CD4-positive, CD25-positive, alpha-beta regulatory T cell (primary cell): ENCODE measurements at places on chromosomes 7 and 10. TPM values are rescaled to one million over a fixed set of nuclear protein-coding genes. Genes with fewer than 3 reads are reported as not detected.

Gene SP4
- total RNA-seq = 43.5 TPM

GRCh38 chr7:108511939-108512338 is 14.0 kb downstream of the PNPLA8 start:
- DNase-seq = no peak

GRCh38 chr10:25758041-25758457 is 176.0 kb upstream of the MYO3A start:
- DNase-seq = peak; percentile 15

DNA sequence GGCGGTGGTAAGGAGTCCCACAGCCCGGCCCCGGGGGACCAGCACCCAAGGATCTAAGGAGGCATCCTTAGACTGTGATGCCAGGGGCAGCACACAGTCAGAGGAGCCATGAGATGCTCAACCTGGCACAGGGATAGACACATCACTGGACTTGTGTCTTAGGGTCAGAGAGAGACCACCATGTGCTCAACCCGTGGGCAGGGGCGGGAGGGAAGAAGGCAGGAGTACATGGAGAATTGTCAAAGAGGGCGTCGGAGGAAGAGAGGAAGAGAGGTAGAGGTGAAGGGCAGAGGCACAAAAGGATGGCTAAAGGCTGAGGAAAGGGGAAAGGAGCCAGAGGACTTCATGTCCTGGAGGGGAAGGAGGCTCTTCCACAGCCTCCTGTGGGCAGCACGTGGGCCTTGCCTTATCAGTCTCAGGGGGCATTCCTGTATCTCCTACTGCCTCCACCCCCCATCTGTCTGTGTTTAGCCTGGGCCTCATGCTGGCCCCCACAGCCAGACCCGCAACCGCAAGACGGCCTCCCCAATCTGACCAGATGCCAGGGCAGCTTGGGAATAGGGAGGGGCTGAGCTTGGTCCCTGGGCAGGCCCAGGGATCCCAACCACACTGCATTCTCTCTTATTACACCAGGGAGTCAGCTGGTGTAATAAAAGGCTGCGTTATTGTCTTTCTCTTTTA is 2.2 kb downstream of the ADCY1 start:
- no peak for DNase-seq

Gene OPN1SW
- total RNA-seq = not detected

Gene CTNNA3
- not detected for total RNA-seq

- DNase-seq = no peak
Observed at GRCh38 chr7:28225576-28225975, 45.0 kb upstream of the JAZF1 start.

GRCh38 chr7:39633563-39634477 is 10.4 kb downstream of the RALA start:
- DNase-seq = peak; percentile 57

DNA sequence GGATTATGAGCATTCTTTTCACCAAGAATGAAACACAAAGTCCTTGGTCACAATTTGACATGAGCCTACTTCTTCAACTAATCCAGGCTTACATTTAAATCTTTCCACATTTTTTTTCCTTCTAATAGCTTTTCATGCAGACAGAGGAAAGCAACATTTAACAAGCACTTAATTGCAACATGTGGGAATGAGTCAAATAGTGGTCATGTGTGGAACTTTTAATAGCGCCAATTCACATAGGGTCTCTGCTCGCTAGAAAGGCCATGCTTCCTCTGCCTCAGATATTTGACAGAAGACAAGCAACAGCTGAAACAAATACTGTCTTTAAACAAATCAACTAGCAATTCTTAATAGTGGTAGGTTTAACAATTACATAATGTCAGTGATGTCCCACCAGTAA is 285.9 kb upstream of the ETV1 start:
- DNase-seq = no peak

DNA sequence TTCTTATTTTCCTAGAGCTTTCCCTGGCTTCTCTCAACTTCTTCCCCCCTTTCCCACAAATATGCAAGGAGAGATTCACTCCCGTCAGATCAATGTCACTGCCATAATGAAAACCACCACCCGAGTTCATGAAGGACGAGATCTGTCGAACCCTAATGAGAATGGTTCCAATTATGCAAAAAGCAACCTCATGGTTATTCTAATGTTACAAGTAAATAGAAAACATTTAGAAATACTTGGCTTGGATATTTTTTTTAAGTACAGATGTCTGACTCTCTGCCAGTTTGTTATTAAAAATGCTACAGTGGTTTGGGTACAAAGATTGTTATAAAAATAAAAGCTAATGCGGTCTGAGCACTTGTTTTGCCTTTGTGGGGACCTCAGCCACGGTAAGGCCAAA is 25.9 kb upstream of the EMX2 start:
- DNase-seq = no peak

Gene SH2B2
- 0.89 TPM for total RNA-seq

DNA sequence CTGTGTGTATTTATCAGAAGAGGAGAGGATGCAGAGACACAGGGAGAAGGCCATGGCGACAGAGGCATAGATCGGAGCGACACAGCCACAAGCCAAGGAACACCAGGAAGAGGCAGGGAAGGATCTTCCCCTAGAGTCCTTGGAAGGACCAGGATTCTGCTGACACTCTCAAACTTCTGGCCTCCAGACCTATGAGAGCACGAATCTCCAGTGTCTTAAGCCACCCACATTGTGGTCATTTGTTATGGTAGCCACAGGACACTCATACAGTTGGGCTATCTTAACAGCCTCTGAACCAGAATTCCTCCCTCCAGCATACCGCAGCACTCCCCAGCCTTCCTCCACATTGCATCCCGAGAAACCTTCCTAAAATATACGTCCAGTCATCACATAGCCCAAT is 367.0 kb upstream of the MGMT start:
- DNase-seq = no peak

DNA sequence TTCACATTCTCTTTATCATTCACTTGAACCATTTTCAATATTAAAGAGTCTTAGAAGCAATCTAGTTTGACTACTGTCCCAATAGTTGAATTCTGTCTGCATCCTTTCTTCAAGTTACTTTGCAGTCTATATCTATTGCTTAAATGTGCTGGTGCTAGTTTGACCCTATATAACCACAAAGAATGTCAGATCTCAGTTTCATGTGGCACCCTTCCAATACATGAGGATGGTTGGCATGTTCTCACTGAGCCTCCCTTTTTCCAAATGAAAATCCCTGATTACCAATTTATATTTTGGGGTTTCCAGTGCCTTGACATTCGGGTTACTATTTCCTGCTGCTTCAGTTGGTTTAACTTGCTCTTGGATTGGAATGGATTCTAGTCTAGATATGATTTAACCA is 292.7 kb downstream of the EXOC4 start:
- DNase-seq = no peak

GRCh38 chr7:105826143-105826542 is 50.3 kb downstream of the ATXN7L1 start:
- DNase-seq = no peak

- DNase-seq = no peak
Observed at GRCh38 chr7:56040730-56041129, 10.5 kb downstream of the PSPH start.

GRCh38 chr10:13331646-13332045 is 16.4 kb downstream of the SEPHS1 start:
- no peak for DNase-seq

GRCh38 chr10:26890956-26891355 is 30.2 kb upstream of the ABI1 start:
- DNase-seq = no peak

DNA sequence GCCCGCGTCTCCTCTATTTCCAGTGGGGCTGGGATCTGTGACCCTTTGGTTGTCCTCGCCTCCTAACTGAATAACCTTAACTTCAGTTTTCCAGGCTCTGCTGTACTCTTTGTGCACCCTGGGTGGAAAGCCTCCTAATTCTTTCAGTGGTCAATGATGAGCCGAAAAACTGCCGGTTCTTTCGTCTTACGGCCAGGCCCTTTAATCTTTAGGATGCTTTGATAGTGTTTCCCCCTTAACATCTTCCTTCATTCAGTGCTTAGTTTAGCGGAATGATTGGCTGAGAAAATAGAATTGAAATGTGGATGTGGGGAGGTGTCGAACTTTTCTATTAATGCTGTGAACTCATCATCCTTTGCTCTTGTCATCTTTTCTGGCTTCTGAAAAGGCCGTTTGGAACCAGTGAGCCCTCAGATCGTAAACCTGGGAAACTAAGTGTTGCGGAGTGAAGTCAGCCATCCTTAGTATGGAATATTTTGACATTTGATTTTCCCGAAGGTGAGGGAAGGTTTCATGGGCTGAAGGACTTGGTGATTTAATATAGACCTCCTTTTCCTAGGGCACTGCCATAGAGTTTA is 847 bp downstream of the GARS1 start:
- DNase-seq = no peak

DNA sequence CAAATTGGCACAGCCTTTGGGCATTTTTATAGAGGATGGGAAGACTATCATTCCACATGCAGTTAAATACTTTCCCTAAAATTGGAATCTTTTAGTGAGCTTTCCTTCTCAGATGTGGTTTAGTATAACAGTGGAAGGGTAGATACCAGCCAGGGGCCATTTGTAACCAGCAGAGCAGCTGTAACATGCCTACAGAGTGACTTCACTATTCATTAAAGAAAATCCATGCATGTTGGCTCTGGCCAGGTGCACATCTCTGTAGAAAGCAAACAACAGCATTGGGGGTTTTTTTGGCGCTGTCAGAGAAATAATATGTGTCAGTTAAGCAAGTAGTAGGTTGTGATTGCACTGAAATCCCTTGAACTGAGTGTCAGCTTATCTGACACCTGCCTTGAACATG is 115.6 kb downstream of the LHFPL3 start:
- no peak for DNase-seq

- DNase-seq = no peak
Observed at GRCh38 chr7:2018569-2019460, 213.9 kb downstream of the MAD1L1 start.

GRCh38 chr10:24467136-24467535 is 256.6 kb downstream of the ARHGAP21 start:
- DNase-seq = no peak

GRCh38 chr7:107201795-107202450 is 33.1 kb downstream of the HBP1 start:
- peak; percentile 41 for DNase-seq

Gene FFAR4
- total RNA-seq = not detected

GRCh38 chr7:123754271-123754871 is 5.6 kb upstream of the WASL start:
- no peak for DNase-seq

- no peak for DNase-seq
Observed at GRCh38 chr7:43112459-43112940, at the start of gene HECW1. TSS of gene HECW1 (plus strand) at chr7:43112647. CDS start at chr7:43243906, 131,259 bp downstream.

GRCh38 chr7:134018306-134018705 is 108.8 kb upstream of the LRGUK start:
- DNase-seq = no peak

- DNase-seq = no peak
Observed at GRCh38 chr10:117590101-117590875, 47.7 kb downstream of the EMX2 start.

DNA sequence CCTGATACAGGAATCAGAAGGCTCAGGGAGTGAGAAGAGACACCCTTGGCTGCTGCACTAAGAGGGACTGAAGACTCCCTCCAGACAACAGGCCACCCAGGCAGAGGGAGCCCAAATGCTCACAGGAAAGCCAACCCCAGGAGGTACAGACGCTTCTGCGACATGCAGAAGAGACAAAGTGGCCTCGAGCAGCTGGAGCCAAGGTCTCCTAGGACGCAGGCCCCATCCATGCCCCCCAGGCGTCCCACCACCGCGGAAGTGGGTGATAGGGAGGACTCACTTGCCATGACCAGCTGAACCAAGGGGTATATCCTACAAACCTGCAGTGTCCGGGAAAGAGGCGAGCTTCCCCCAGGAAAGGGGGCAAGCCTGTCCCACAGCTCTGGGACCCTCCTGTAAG is 56.9 kb downstream of the CTBP2 start:
- DNase-seq = no peak

DNA sequence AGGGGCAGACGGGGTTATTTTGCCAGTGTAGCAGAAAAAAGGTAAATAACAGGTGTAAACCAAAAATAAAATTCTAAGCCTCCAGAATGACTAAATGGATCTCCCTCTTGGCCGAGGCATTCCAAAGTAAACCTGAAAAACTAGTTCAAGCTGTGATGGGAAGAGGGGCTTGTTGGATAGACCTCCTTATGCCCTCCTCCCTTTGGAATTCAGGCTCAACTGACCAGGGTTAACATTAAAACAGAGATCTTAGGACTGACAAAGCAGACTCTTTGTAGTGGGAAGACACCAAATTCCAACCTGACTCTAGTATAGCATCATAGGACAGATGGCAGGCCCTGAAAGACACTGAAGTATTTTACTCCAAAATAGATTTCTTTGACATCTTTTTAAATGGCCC is 113.8 kb upstream of the ITGB1 start:
- no peak for DNase-seq

DNA sequence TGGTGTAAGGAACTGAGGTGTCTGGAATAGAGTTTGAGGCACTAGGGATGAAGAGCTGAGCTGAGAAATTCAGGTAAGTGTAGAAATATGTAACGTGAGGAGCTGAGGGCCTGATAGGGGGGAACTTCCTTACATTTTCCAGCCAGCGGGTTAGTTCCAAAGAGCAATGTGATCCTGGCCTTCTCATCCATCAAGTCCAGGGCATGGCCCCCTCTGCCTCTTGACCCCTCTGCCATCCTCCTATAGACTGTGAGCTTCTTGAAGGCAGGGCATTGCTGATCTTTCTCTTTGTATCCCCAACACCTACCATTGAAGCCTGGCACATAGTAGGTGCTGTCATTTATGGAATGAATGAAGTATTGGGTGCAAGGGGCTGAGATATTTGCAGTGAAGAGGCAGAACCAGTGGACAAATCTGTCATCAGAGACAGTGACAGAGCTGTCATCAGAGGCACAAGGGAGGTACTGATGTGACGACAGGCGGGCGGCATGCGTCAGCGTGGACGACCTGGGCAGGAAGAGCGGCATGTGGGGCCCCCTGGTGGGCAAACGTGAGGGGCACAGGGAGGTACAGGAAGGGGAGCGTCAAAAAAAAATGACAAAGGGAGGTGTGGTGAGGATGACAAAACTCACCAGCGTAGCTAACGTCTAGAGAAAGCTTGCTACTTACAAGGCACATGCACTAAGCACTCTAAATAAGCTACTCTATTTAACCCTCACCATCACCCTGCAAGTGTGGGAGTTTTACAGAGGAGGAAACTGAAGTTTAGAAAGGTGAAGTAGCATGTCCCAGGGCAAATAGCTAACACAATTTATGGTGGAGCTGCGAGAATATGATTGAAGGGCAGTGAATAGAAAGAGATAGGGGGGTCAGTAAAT is 5.2 kb upstream of the CAMK2G start:
- peak; percentile 96 for DNase-seq

DNA sequence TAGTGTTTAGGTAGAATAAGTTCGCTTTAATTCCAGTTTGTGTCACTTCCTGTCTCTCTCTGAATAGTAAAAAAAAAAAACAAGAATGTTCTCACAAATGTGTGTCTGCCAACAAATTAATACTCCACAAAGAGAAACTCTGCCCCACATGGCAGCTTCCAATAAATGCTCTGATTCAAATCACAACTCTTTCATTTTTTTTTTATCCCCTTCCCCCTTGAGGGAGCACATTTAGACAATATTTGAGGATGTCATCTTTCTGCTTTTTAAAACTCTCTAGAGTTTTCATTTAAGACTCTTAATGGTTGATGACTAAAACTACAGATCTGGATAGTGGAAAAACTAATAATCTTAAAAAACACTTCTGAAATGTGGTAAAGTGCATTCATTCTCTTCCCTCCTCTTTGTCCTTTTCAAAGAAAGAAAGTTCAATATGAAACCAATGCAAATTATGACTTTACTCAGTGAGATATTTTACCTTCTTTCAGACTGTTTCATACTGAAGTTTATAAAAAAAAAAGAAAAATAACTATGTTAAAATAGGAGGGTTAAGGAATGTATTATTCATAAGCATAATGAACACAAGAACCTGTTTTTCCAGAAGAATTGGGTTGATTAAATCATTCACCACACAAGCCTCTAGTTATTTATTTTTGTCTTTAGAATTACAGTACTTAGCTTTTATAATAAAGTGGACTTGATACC is 42.3 kb downstream of the ARID5B start:
- DNase-seq = peak; percentile 50

Gene STEAP1B
- total RNA-seq = not detected
